Activated T-cell treated with anti-CD3 and anti-CD28 coated beads, Interleukin-2, amount 50 U/mL, for 72 hours (primary cell): ENCODE measurements at places on chromosomes 4 and X.

DNA sequence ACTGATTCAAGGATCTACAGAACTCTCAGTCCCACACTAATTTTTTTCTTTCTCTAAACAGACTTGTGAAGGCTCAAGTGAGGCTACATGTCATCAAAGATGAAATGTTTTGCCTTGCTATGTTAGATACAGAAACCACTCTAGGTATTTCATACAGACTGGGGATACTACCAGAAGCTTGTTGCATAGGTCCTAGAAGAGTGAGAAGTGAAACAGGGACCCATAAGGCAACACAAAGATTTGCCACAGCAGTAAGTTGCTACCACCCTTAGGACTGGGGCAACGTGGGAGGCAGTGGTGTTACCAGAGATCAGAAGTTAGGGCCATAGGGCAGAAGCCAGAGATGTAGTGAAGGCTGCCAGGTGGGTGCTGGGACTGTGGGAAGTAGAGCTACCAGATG is 50.7 kb upstream of the MID1IP1 start:
- H3K27me3 ChIP-seq, result peaks cover 6% of the 10 kb centered on the region
- no peak for DNase-seq
- H3K36me3 ChIP-seq, result no peaks in the 10 kb centered on the region
- no peaks in the 10 kb centered on the region for H3K4me1 ChIP-seq
- no peak overlapping the region for H3K4me3 ChIP-seq
- no peak overlapping the region for H3K27ac ChIP-seq

DNA sequence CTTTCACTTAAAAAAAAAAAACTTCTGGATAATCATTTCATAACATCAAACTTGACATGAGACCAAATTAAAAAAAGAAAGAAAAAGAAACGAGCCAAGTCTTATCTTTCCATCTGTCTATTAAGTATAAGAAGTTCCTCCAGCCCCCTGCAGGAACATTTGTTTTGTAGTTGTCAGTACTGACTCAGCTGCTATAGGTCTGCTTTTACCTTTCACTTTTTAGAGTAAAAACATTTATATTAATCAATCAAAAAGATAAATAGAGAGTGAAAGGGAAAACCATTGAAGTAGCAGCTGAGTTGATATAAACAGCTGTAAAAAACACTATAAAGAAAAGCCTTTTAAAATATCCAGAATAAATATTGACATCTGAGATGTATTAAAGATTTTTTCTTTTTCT is 46.1 kb downstream of the CCDC158 start:
- H3K27ac ChIP-seq, result no peak overlapping the region
- no peaks in the 10 kb centered on the region for H3K27me3 ChIP-seq
- no peak overlapping the region for H3K4me3 ChIP-seq
- DNase-seq, result no peak

- no peak overlapping the region for H3K4me3 ChIP-seq
- no peak for DNase-seq
- no peaks in the 10 kb centered on the region for H3K4me1 ChIP-seq
- no peaks in the 10 kb centered on the region for H3K36me3 ChIP-seq
- H3K27ac ChIP-seq, result no peak overlapping the region
Observed at GRCh38 chr4:30828264-30828926, 108.2 kb downstream of the PCDH7 start.

DNA sequence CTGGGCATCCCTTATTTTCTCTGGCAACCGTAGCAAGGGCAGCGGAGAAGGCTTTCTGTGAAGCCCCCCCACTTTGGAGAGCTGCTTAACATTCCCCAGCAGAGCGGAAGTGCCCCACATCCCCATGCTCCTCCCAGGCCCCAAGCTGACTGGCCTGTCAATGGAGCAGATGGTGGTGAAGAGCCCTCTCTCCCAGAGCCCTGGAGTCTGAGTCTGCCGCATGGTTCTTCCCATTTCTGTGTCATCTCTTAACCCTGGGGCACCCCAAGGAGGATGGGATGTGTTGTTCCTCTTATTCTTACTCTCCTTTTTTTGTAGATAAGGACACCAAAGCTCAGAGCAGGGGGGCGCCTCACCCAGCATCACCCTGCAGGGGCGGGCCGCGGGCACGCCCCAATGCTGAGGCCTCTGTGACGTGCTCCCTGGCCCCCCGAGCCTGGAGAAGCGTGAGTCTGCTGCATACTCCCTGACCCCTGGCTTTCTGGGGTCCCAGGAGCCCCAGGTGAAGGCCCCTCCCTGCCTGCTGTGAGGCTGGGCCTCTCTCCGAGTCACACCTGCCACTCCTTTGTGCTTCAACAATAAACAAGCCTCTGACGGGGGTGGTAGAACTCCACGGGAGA is 35.9 kb downstream of the ADRA2C start:
- no peak overlapping the region for H3K27ac ChIP-seq
- H3K4me3 ChIP-seq, result no peak overlapping the region
- DNase-seq, result no peak
- no peaks in the 10 kb centered on the region for H3K4me1 ChIP-seq
- H3K36me3 ChIP-seq, result no peaks in the 10 kb centered on the region
- no peaks in the 10 kb centered on the region for H3K27me3 ChIP-seq

GRCh38 chr4:10092481-10093270 is 23.9 kb downstream of the WDR1 start:
- peak overlapping the region; percentile 77 for H3K27ac ChIP-seq
- no peak for DNase-seq
- H3K36me3 ChIP-seq, result peaks cover 11% of the 10 kb centered on the region

- no peak for DNase-seq
- no peak overlapping the region for H3K4me3 ChIP-seq
- peaks cover 3% of the 10 kb centered on the region for H3K36me3 ChIP-seq
- no peak overlapping the region for H3K27ac ChIP-seq
Observed at GRCh38 chr4:74013264-74013663, 14.8 kb upstream of the CXCL5 start.

- H3K4me3 ChIP-seq, result no peak overlapping the region
- H3K36me3 ChIP-seq, result peaks cover 1% of the 10 kb centered on the region
- H3K27me3 ChIP-seq, result no peaks in the 10 kb centered on the region
- DNase-seq, result no peak
Observed at GRCh38 chr4:181085557-181085956, 1157.6 kb upstream of the TENM3 start.

DNA sequence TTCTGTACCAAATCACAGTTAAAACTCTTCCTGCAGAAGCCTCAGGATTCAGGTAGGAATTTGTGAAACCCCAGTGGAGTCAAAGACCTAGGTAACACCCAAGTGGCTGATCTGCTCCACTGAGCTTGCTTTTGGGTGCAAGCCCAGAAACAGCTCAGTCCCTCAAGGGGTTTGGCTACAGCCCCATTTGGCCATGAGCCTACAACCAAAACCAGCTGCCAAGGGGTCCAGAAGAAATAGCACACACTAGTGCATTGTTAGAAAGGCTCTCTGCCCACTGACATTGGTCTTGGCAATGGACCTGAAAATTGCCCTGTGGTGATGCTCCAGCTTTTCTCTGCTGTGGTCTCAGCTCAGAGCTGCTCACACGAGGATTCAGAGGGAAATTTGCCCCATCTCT is 577.4 kb upstream of the INTU start:
- no peak overlapping the region for H3K27ac ChIP-seq
- H3K27me3 ChIP-seq, result no peaks in the 10 kb centered on the region
- no peaks in the 10 kb centered on the region for H3K36me3 ChIP-seq
- no peak overlapping the region for H3K4me3 ChIP-seq
- no peak for DNase-seq

DNA sequence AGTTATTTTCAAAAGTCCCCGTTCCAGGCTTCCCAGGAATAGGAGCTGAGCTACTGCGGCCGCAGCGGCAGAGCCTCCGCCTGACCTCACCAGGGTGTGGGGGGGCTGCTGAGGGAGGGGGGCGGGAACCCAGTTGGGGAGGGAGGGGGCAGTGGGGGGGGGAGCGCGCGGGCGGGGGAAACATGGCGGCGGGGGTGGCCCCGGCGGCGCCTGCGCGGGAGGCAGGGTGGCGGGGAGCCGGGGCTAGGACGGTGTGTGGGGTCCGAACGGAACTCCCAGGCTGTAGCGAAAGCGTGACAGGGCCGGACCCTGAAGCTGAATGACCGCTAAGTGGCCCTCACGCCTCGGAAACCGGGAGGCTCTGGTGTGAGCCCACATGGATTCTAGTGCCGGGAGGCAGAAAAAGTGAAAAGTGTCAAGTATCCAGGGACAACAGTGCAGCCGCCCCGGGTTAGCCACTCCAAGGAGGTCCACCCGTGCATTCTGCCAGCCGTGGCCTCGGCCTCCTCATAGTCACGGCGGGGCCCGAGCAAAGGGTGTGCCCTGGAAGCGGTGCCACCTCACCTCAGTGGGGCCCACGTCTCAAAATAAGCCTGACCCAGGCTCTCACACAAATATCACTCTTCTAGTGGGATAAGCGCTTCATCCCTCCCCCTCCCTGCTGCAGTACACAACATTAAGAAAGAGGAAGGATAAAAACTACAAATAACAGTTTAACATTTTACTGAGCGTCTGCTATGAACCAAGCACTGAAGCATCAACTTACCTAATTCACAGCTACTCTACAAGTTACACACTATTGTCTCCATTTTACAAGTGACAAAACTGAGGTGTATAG is at the start of gene KLHL13:
Gene KLHL13 (minus strand): TSS at position 98 of the 838 bp plus-strand sequence. CDS start 88,337 bp downstream, outside the sequence.
- H3K27me3 ChIP-seq, result peaks cover 29% of the 10 kb centered on the region
- H3K36me3 ChIP-seq, result peaks cover 3% of the 10 kb centered on the region
- peak; percentile 16 for DNase-seq

- H3K27ac ChIP-seq, result no peak overlapping the region
- DNase-seq, result no peak
- H3K4me3 ChIP-seq, result no peak overlapping the region
- H3K27me3 ChIP-seq, result no peaks in the 10 kb centered on the region
- H3K4me1 ChIP-seq, result no peaks in the 10 kb centered on the region
Observed at GRCh38 chr4:30116401-30116800, 603.8 kb upstream of the PCDH7 start.

DNA sequence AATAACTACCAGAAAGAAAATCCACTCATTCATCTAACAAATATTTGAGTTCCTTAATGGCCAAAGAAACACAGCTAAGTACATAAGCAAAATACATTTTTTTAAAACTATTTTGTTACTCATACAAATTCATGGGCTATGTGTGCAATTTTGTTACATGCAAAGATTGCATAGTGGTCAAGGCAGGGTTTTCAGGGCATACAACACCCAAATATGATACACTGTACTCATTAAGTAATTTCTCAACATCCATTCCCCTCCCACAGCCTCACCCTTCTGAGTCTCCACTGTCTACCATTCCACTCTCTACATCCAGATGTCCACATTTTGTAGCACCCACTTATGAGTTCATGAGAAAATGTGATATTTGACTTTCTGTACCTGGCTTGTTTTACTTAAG is 58.2 kb downstream of the BRWD3 start:
- no peak for DNase-seq
- H3K27ac ChIP-seq, result no peak overlapping the region
- H3K27me3 ChIP-seq, result no peaks in the 10 kb centered on the region
- peaks cover 12% of the 10 kb centered on the region for H3K36me3 ChIP-seq

GRCh38 chr4:22824091-22824490 is 131.4 kb downstream of the GBA3 start:
- no peaks in the 10 kb centered on the region for H3K36me3 ChIP-seq
- no peaks in the 10 kb centered on the region for H3K4me1 ChIP-seq
- H3K27me3 ChIP-seq, result no peaks in the 10 kb centered on the region
- H3K27ac ChIP-seq, result no peak overlapping the region
- DNase-seq, result no peak
- H3K4me3 ChIP-seq, result no peak overlapping the region

- H3K27me3 ChIP-seq, result no peaks in the 10 kb centered on the region
- no peak overlapping the region for H3K27ac ChIP-seq
- H3K36me3 ChIP-seq, result no peaks in the 10 kb centered on the region
- DNase-seq, result no peak
- H3K4me3 ChIP-seq, result no peak overlapping the region
Observed at GRCh38 chr4:152290366-152290921, 245.4 kb downstream of the FBXW7 start.

GRCh38 chr4:167003326-167003725 is 231.0 kb downstream of the SPOCK3 start:
- H3K27me3 ChIP-seq, result no peaks in the 10 kb centered on the region
- no peaks in the 10 kb centered on the region for H3K36me3 ChIP-seq
- no peaks in the 10 kb centered on the region for H3K4me1 ChIP-seq
- H3K4me3 ChIP-seq, result no peak overlapping the region
- DNase-seq, result no peak

DNA sequence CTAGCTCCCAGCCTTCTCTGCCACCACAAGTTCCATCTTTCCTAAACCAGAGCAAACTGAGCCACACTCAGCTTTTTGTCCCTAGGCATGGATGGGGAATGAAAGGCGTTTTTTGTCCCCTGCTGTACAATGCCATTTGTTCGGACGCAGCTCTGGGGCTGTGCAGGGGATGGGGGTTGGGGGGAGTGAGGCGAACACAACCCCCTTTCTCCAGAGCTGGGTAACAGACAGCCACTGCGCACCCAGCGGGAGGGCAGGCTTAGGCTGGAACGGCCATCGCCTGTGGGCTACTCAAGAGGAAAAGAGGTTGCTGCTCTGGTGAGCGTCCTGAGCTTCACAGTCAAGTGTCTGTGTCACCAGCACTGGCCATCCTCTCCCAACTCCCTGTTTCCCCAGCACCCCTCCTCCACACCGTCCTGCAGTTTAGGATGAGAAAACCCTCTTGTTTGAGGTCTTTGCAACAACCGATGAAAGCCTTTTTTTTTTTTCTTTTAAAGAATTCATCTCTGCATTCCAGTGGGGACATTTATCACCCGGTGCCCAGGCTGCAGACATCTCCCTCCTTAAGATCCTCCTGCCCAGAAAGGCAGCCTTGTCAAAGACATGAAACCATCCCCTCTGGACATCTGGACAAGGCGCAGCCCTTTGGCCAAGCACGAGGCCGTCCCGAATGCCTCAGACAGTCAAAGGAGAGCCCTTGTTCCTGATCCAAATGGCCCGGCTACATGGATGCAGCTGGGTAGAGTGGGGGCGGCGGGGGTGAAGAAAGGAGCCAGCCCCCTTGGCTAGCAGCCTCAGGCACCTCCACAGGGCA is 419.6 kb downstream of the BCOR start:
- H3K27ac ChIP-seq, result no peak overlapping the region
- no peak for DNase-seq
- peaks cover 13% of the 10 kb centered on the region for H3K27me3 ChIP-seq
- H3K4me1 ChIP-seq, result no peaks in the 10 kb centered on the region
- H3K36me3 ChIP-seq, result no peaks in the 10 kb centered on the region

DNA sequence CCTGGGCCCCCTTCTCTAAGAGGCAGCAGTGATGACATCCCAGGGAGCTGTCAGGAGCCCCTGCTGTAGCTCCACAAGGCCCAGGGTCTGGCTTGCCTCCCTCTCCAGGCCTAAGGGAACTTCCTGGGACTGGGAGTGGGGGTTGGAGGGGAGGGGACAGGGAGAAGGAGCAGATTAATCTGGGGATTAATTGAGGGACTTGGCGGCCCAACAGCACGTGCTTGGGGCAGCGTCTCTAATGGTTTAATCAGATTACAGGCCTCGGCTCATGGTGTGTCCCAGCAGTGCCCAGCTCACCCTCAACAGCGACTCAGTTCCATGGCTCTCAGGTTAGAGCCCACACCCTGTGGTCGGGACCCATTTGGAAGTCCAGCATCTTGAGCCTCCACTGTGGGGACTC is 47.9 kb downstream of the EFNB1 start:
- H3K27ac ChIP-seq, result no peak overlapping the region
- H3K36me3 ChIP-seq, result no peaks in the 10 kb centered on the region
- H3K27me3 ChIP-seq, result peaks cover 34% of the 10 kb centered on the region
- H3K4me1 ChIP-seq, result no peaks in the 10 kb centered on the region

- H3K4me3 ChIP-seq, result no peak overlapping the region
- H3K4me1 ChIP-seq, result peaks cover 22% of the 10 kb centered on the region
- no peaks in the 10 kb centered on the region for H3K27me3 ChIP-seq
- H3K36me3 ChIP-seq, result peaks cover 2% of the 10 kb centered on the region
- no peak overlapping the region for H3K27ac ChIP-seq
Observed at GRCh38 chr4:55507612-55508011, 39.1 kb downstream of the CLOCK start.
